Posterior vena cava (tissue), 2 donors: ENCODE measurements at places on chromosomes 11 and 22. TPM values are rescaled to one million over a fixed set of nuclear protein-coding genes. Genes with fewer than 3 reads are reported as not detected.

Gene NPAS4
- total RNA-seq: 2.6 TPM

Gene GGTLC3
- not detected for total RNA-seq

Gene MIOX
- not detected for total RNA-seq

Gene RAG1
- 0.28 TPM for total RNA-seq

Gene CHRM1
- total RNA-seq: not detected

Gene SORL1
- total RNA-seq: 9.4 TPM

Gene STX5
- 34.0 TPM for total RNA-seq

Gene MRGPRF
- 117 TPM for total RNA-seq

Gene XRCC6
- 145 TPM for total RNA-seq

Gene TEX54
- not detected for total RNA-seq

Gene CSF2RB
- 7.7 TPM for total RNA-seq

Gene NAP1L4
- total RNA-seq: 89.0 TPM

Gene MAJIN
- not detected for total RNA-seq
